HCT116 (cell line): ENCODE measurements at places on chromosomes 11 and 22. TPM values are rescaled to one million over a fixed set of nuclear protein-coding genes. Genes with fewer than 3 reads are reported as not detected.

Gene PAX6
- total RNA-seq: 5.3 TPM

Gene HORMAD2
- not detected for total RNA-seq

- no peak overlapping the region for H3K27ac ChIP-seq
- no peak for DNase-seq
- no peaks in the 10 kb centered on the region; the same call in 1 of the 2 replicates for H3K4me1 ChIP-seq
- no peaks in the 10 kb centered on the region for H3K36me3 ChIP-seq
These were observed 54.1 kb upstream of the WNT7B start for GRCh38 chr22:46031066-46031465.

DNA sequence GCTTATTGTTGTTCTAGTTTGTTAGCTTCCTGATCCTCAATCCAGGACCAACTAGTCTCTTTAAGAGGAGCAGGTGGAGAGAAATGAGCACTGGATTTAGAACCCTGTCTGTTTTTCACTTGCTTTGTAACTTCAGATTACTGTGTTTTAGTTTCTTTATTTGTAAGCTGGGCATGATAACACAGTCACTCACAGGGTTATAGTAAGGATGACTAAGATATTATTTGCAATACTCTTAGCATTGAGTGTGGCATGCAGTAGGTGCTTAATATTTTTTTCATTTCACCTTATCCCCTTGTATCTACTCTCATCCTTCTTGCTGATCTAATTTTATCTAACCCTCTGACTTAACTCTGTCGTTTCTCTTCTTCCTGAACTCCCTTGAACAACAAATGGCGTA is 33.8 kb downstream of the DNHD1 start:
- no peak overlapping the region for H3K4me3 ChIP-seq
- H3K27ac ChIP-seq: no peak overlapping the region
- H3K36me3 ChIP-seq: no peaks in the 10 kb centered on the region
- no peaks in the 10 kb centered on the region for H3K4me1 ChIP-seq

DNA sequence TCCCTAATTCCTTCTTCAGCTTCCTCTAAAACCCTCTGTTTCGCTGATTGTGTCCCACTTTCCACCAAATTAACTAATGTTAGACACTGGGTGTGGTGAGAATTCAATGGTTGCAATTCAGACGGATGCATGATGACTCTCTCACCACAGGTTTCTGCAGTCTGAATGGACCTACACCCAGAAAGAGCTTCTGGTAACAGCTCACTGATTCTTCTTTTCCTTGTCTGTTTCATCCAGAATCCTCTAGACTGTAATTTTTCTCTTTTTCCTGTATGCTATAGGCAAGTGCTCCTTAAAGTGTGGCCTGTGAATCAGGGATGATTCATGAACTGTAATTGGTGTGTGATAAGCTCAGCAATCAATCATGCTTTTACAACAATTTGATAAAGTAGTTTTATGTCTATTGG is 18.1 kb downstream of the MMP10 start:
- H3K27ac ChIP-seq: no peak overlapping the region
- no peak overlapping the region for H3K4me3 ChIP-seq
- no peak for DNase-seq
- H3K4me1 ChIP-seq: peaks cover 3% of the 10 kb centered on the region; the same call in 1 of the 2 replicates
- H3K27me3 ChIP-seq: no peaks in the 10 kb centered on the region; the same call in 1 of the 2 replicates

DNA sequence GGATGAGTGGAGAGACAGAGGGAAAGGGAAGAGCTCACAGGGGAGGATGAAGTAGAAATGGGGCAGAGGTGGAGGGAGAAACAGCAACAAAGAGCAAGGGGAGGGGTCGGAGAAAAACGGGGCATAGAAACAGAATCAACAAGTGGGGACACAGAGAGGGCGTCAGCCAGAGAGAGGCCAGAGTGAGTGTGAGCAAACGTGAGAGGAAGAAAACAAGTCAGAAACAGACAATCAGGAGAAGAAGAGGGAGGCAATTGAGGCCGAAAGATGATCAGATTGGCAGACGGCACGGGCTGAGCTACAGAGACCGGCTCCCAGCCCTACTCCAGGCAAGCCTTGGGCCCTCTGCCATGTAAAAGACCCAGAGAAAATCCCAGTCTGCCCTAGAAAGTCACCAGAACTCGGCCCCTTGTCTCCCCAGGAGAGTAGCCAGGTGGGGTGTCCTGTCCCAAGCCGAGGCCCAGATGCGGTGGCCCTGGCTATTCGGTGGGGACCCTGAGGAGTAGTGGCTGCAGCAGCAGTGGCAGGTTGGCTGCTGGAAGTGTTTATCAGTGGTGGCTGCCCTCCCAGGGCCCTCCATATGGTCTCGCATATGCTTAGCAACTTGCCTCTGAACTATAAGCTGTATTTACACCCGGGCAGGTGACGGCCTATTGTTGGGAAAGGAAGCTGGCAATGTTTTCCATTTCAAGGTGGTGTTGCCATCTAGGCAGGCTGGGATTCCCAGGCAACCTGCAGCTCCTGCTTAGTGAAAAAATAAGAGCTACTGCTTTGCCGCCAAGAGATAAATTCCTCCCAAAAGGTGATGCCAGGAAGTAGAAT is 14.8 kb upstream of the TSPAN18 start:
- no peak overlapping the region for H3K4me3 ChIP-seq
- no peaks in the 10 kb centered on the region for H3K27me3 ChIP-seq
- peaks cover 17% of the 10 kb centered on the region for H3K4me1 ChIP-seq
- DNase-seq: no peak
- no peak overlapping the region for H3K27ac ChIP-seq
